Left hindlimb (tissue), 1 donor: ENCODE measurements at places on chromosomes 12 and 14.

- no peak for DNase-seq
These were observed 240.2 kb downstream of the PAX9 start for GRCh38 chr14:36901861-36902260.

- no peak for DNase-seq
These were observed 56.1 kb downstream of the SYT10 start for GRCh38 chr12:33383503-33383902.

- no peak for DNase-seq
These were observed 170.9 kb upstream of the RTL1 start for GRCh38 chr14:101074196-101075024.

- no peak for DNase-seq
These were observed 386.1 kb downstream of the SEC23A start for GRCh38 chr14:38716926-38717325.

DNA sequence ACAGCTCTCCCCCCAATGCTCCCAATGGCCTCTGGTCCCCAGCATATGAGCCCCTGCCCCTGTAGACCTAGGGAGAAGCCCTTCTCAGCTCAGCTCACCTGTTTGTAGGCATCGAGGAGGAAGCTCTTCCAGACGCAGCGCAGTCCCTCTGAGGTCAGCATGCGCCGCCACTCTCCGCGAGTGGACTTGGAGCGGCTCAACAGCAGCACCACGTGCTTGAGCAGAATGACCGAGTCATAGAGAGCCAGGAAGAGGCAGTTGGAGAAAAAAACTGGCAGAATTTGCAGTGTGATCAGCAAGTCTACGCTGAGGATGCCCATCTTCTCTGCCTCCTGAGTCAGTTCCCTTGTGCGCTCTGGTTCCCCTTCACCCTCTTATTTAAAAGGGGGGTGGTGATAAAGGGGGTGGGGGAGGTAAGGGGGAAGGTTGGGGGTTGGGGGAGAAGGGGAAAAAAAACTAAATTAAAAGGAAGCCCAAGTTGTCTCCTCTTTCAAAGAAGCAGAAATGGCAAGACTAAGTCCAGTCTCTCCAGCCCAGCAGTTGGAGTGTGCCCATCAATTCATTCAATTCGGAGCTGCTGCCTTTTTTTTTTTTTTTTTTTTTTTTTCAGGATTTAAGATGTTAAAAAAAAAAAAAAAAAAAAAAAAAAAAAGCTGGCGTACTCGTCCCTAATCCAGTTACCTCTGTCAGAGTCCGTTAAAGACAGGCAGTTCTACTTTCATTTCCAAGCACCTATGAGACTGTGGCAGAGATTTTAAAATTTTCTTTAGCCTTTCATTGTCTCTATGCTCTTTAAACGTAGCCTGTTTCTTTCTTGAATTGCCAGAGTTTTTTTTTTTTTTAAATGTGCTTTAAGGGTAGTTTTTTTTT, at the start of gene DIO2:
Gene DIO2, minus strand, starts transcription at position 352 of the 870 bp plus-strand sequence. Its CDS starts 32 bp downstream, at position 320.
- DNase-seq = no peak

DNA sequence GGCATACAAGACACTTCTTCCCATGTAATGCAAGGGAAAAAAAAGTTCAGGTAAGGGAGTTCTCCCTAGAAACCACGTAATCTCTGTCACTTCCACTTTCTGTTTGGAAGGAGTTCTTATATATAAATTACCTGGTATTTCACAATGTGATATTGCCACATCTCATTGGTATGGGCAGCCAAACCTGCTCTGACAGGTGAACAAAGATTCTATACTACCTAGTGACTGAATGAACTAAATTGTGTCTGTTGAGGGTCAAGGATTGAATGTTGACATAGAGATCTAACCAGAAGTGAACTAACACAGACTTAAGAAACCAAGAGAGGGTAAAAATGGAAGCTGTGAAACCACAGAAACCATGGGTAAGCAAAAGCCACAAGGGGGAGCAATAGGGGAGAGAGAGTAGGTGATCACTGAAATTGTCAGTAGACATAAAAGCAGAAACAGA, 161.3 kb downstream of the RPL10L start:
- no peak for DNase-seq

GRCh38 chr12:78418919-78419318, 445.7 kb upstream of the SYT1 start:
- DNase-seq = no peak

- DNase-seq = no peak
These were observed 188.9 kb downstream of the NPAS3 start for GRCh38 chr14:33127531-33127930.

DNA sequence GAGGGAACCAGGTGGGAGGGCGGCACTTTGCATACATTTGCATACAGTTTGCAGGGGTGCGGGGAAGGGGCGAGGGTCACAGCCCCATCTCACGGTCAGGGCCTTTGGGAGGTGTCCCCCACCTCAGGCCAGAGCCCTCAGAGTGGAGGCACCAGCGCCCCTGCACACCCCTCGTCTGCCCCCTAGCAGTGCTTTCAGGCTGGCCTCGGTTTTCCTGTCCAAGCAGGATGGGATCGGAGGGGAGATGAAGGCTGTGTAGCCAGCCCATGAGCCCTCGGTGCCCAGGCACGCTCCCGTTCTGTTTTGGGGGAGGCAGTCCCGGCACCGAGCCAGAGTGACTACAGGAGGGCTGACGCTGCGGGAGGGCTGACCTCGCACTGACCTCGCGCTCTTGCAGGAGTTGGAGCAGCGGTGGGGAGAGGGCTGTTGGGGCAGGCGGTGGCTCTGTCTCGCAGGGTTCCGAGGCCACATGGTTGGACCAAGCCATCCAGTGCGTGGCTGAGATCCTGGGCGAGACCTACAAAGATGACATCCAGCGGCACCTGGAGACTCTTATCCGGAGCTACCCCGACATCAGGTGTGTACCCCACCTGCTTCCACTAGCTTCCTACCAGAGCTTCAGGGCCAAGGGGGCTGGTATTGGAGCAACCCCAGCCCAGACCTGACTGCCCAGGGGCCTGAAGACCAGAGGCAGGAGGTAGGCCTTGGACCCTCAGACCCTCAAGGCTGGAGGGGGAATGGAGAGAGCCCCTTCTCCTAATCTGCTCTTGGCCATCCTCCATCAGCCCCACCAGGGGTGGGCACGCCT, 13.6 kb downstream of the EXOC3L4 start:
- no peak for DNase-seq

DNA sequence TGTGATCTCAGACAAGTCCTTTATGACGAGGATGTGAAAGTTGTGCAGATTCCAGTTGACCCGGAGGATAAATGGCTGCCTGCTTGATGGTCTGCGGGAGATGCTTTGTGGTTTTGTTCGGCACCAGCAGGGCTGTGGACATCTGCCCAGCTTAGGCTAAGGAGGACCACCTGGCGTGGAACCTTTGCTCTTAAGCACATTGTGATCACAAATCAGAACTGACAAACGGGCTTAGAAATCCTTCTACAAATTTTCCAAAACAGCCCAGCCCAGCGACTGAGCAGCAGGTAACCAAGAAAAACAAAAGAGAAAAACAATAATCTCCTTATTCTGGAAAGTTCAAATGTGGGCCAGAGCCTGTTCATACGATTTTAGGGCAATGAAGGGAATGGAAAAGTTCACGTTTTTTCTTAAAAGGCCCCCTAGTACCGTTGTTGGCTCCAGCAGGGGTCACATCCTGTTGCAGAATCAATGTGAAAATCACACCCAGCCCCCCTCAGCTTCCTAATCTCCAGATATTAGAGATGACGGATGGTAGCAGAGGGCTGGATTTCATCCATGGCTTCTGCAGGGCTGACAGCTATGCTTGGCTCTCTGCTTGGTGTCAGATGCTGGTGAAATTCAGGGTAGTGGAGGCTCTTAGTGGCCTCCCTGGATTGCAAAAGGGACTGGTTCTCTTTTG, 81.1 kb upstream of the RFLNA start:
- DNase-seq = no peak

- DNase-seq = no peak
These were observed 222.9 kb downstream of the SLC15A4 start for GRCh38 chr12:128600886-128601285.

DNA sequence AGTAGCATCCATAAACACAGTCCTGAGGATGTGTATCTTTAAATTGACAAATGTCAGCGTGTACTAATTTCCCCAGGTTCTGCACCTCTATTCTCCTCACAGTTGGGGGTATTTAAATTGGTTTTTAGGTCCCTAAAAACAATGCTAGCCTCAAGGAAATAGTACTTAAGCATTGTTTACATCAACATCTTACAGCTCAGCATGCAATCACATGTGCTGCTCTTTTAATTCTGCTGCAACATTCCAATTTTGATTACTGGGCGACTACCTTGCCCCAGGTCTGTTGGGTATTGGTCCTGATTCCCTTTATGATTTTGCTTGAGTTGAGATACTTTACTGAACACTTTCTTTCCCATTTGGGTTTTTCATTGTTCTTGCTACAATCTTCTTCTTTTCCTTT, 616.6 kb downstream of the CCER1 start:
- DNase-seq = no peak

- DNase-seq = no peak
These were observed 209.5 kb upstream of the ARHGAP5 start for GRCh38 chr14:31867570-31867969.

DNA sequence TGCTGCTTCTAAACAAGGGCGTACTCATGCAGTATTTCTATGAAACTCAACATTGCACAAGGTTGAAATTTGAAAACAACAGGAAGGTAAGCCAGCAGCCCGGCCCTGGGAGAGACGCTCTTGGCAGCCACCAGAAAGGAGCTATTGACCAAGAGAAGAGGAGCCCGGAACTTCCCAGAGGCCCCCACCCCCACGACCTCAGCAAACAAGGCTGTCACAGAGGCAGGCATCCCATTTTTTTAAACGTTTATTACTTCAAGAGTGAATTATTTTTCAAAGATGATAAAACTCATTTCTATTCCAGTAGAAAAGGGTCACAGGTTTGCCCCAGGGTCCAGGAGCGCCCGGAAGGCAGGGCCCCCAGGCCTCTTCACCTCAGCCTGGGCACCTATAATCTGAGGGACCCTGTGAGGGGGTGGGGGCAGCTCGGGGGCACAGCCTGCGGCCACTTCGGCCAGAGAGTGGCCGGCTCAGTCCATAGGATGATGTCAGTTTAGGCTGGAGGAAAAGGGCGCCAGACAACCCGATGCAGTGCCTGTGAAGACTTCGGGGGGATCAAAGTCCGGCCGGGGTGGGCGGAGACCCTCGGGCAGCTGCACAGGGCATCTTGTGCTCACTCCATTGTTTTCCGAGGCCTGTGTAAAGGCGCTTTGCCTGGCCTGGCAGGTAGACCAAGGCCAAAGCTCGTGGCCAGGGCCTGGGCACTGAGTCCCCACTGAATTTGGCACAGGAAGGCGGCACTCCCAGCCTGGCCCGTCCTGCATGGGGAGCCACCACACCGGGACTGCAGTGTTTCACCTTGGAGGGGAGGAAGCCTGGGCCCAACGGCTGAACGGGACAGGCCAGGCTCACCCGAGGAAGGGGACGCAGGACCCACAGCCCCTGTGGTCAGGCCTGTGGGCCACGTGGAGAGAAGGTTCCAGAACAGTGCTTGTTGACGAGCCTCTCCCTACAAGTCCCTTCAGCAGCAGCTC, 86.0 kb downstream of the SCARB1 start:
- no peak for DNase-seq

- no peak for DNase-seq
These were observed 76.4 kb upstream of the FAR2 start for GRCh38 chr12:29072631-29073030.

- no peak for DNase-seq
These were observed 76.7 kb downstream of the TBK1 start for GRCh38 chr12:64528616-64529015.

GRCh38 chr12:55736780-55737580, 5.9 kb upstream of the GDF11 start:
- peak; percentile 74 for DNase-seq

DNA sequence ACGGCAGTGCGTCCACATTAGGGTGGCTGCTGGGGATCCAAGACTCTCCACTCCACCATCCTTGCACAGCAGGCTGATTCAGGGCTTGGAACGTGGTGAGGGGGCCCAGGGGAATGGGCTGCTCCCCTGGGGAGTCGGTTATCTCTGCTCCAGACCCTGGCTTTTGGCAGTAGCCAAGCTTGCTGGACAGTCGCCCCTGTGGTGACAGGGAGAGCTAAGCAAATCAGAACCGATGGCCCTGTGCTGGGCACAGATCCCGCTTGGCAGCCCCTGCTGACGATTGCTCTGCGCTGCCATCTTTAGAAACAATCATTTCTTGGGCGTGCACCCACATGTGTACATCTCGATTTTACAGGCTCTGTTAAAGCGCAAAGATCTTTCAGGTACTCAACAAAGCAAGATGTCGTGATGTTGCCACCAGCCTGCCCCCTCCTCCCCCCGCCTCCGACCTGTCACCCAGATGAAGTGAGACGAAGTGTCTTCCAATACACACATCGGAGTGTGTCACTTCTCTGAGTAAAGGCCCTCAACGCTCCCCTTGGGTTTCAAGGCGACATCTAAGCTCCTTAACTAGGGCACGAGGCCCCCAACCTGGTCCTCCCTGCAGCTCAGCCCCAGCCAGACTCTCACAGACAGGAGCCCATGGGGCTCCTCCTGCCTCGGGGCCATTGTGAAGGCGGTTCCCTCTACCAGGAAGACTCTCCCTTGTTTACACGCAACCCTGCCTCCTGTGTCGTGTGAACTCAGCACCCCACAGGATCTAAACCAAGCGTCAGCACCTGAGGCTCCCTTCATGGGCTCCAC, 55.6 kb downstream of the PITPNM2 start:
- DNase-seq = no peak

- DNase-seq = no peak
These were observed 258.4 kb upstream of the HMGA2 start for GRCh38 chr12:65565601-65566560.
